ENCODE measurements at places on chromosomes 4 and X.
A peak's percentile ranks its signal among the peaks of the same experiment; 100 is the strongest.

GRCh38 chr4:87410679-87411078 is 11.7 kb upstream of the NUDT9 start:
- DNase-seq, result no peak

- no peak for DNase-seq
These were observed 61.5 kb downstream of the CCNI start for GRCh38 chr4:77014256-77014655.

- no peak for DNase-seq
These were observed 736.9 kb upstream of the MAGEB2 start for GRCh38 chrX:29478336-29479069.

DNA sequence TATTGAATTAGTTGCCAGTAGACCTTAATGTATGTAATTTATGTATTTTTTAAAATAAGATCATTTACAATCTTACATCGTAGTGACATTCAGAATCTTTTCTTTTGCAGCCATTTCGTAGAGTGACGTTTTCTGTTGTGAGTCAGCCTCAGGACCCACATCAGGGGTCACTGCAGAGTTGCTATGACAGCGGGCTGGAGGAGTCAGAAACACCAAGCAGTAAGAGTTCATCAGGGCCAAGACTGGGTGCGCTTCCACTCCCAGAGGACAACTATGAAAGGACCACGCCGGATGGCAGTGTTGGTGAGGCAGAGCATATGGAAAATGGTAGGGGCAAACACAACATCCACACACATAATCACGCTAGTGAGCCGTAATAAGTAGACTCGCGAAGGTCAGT is 199.9 kb downstream of the PCDH7 start:
- DNase-seq, result no peak

GRCh38 chr4:34464196-34464595 is 1780.1 kb downstream of the ARAP2 start:
- DNase-seq, result no peak

DNA sequence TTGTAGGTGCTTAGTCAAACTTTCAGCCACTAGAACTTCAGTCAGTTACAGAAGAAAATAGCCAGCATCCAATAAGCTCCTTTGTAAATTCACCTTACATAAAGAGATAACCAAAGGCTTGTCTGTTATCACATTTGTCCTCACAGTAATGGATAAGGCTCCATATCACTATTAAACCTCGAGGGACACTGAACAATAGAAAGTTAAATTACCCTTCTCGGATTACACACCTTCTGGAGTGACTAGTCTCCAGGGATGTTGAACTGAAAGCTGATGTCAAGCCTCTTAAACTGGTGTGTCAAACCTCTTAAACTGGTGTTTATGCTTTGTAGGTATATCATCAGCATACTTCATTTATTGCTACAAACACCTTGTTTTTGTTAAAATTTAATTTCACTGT is 639.0 kb downstream of the CENPC start:
- DNase-seq, result no peak

- no peak for DNase-seq
These were observed 29.1 kb downstream of the TRAPPC11 start for GRCh38 chr4:183688216-183688615.

DNA sequence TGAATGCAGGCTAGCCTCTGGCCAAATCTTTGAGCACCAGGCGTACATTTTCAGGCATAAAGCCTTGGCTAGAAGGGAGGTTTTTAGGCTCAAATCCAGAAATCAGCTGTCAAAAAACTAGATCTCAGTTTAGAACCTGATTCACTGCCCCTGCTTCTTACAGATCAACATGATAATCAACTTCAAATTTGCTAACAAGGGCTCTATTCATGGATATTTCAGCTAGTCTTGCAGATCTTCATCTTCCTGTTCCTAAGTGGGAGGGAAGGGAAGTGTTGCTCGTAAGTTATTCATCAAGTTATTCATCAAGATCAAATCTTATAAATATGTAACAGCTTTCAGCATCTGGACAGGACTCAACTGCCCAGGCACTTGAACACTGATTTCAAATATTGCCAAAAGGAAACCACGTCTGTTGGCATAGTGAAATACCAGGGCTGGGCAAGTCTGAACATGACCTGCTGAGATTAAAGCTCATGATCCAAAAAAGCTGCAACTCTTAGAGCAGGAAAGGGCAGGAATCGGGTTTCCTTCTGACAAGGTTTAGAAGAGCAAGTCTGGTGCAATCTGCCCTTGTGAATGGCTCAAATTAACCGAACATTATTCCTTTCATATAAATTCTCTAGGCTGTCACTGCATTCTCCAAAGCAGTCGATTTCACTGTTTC is 200.3 kb downstream of the PDGFC start:
- no peak for DNase-seq

- no peak for DNase-seq
These were observed 535.9 kb downstream of the IQCM start for GRCh38 chr4:149279776-149280175.

DNA sequence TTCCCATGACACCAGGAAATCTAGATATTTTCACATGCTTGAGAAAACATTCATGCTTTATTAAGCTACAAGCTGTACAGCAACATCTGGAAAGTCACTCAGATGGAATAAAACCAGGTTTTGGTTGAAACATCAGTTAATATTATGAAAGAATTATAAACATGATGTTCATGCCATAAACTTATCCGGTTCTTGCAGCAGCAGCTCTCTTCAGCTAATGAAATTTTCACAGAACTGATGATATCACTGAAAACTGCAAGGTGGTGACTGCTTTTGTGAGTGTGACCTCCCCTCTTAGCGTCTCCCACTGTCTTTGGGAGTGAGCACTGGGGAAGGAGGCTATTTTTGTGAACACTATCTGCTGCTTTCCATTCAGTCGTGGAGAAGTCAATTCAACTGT is 56.9 kb downstream of the ARHGAP10 start:
- DNase-seq, result no peak

- DNase-seq, result no peak
These were observed 847.6 kb upstream of the LCORL start for GRCh38 chr4:18869166-18869565.

DNA sequence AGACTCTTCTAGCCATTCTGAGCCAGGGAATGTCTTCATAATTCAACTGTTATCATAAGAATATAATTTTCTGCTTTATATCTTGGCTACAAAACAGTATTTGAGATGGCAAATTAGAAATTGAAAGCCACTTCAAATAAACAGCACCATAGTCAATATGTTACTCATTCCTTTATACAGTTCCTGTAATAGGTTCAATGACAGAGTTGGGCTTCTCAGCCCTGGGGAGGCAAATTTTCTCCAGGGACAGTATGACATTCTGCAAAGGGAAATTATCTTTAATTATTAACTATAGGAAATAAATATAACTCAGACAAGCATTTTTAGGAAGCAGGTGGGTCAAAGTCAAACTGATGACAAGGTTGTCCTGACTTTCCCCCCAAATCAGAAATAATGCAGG is 71.9 kb upstream of the RPS6KA6 start:
- DNase-seq, result no peak

GRCh38 chr4:138449938-138450337 is 207.8 kb upstream of the SLC7A11 start:
- no peak for DNase-seq

DNA sequence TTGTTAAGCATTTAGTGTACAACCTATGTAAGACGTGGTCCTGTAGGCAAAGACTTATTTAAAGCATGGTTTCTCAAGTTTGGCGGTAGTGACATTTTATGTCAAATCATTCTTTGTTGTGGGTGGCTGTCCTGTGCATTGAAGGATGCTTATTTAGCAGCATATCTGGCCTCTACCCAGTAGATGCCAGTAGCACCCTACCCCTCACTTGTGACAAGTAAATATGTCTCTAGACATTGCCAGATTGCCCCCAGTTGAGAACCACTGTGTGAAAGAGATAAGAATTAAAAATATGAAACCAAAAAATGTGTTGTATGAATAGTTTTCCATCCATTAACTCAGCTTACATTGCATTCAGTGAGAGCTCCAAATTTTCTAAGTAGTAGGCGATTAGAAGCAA is 25.5 kb downstream of the MMAA start:
- DNase-seq, result no peak

GRCh38 chr4:42915484-42915883 is 23.0 kb downstream of the GRXCR1 start:
- no peak for DNase-seq

- no peak for DNase-seq
These were observed 27.6 kb upstream of the SRD5A3 start for GRCh38 chr4:55318175-55319129.

GRCh38 chrX:54413753-54414152 is 26.5 kb upstream of the TSR2 start:
- DNase-seq, result no peak

- no peak for DNase-seq
These were observed 645.4 kb downstream of the BCOR start for GRCh38 chrX:39452401-39452800.

DNA sequence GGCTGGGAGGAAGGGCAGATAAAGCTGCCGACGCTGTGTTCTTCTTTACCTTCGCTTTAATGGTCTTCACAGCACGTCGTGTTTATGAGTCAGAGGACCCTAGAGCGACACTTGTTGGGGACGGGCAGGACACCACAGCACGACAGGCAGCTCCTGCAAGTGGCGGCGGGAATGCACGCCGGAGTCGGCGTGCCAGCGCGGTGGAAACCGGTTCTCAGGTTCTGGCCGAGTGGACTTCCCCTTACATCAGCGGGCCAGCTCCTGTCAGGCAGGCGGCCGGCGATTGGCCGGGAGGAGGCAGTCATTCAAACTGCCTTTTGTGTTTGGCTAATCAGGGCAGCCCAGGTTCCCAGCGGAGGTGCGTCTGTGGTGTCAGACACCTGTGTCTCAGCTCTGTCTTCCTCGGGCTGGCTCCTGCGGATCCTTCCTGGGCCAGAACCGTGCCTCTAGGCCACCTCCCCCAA is 150.9 kb downstream of the SHROOM3 start:
- DNase-seq, result peak; percentile 24

GRCh38 chrX:49260221-49260985 is 4.1 kb downstream of the FOXP3 start:
- no peak for DNase-seq

GRCh38 chrX:78109458-78109857 is 5.4 kb downstream of the PGK1 start:
- DNase-seq, result no peak

- DNase-seq, result no peak
These were observed 304.7 kb upstream of the TAPT1 start for GRCh38 chr4:16530688-16531635.

- no peak for DNase-seq
These were observed 40.4 kb downstream of the CPEB2 start for GRCh38 chr4:15042529-15043167.

- DNase-seq, result no peak
These were observed 147.9 kb downstream of the HS6ST2 start for GRCh38 chrX:132810488-132810887.

- no peak for DNase-seq
These were observed 202.0 kb downstream of the DCLK2 start for GRCh38 chr4:150280081-150280895.

DNA sequence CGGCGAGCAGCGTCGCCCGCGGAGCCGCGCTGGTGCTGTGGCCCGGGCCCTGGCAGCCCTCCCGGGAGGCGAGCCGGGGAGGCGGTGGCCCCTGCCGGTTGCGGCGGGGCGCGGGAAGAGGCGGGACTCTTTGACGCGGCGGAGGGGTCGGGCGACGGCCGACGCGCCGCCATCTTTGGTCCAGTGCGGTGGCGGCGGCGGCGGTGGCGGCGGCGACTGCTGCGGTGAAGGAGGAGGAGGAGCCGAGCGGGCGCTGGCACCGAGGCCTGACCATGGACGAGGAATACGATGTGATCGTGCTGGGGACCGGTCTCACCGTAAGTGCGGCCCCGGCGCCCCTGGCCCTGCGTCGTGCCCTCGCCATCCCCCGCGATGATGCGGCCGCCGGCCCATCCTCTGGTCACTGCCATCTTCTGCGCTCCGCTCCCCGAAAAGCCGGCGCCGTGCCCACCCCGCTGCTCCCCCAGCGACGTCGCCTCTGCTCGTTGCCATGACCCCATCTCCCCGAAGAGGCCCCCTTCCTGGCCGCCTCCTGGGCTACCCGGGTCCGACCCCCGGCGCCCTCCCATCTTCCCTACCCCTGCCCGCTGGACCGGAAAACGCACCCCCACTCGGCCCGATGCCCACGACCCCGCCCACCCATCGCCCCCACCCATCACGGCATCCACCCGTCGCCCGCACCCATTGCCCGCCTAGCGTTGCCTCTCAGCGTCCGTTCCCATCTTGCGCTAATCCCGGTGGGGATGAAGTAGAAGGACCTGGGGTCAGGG is at the start of gene GDI1:
Gene GDI1, plus strand, starts transcription at position 172 of the 770 bp plus-strand sequence. Its CDS starts 101 bp downstream, at position 273.
- peak; percentile 61 for DNase-seq

GRCh38 chr4:184882276-184882675 is 56.5 kb upstream of the ACSL1 start:
- DNase-seq, result no peak

DNA sequence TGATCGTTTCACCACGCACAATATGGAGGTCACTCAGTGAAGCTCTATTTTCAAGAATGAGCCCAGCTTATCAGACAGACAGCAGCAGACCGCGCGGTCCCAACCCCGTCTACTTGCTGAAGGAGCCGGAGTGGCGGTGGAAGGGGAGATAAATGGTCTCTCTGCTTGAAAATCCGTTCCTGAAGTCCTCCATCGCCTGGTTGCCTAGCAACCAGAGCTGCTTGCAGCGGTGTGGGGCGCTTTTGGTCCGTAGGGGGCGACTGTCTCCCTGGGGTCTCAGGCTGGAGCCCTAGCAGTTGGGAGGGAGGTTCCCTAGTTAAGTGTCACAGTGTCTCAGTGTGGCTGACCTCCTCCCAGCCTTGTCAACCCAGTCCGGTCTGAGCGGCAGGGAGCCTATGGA is 8.3 kb upstream of the DLG3 start:
- peak; percentile 29 for DNase-seq

DNA sequence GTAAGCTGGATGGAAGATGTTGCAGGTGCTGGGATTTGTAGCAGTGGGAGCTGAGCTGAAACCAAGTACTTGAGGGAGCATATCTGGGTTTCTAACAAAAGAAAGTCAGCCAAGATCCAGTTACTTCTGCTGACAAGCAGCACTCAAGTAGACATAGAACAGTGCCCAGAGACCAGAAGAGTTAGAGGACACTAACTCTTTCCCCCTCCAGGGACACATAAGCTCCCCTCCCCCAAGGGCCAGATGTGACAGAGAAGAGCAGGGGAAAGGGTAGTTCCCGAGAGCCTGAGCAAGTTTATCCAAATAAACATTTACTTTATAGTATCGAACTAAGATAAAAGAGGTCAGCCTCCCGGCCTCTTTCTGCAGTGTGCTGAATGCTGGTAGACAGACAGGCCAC is 12.2 kb downstream of the TRPC3 start:
- DNase-seq, result no peak

DNA sequence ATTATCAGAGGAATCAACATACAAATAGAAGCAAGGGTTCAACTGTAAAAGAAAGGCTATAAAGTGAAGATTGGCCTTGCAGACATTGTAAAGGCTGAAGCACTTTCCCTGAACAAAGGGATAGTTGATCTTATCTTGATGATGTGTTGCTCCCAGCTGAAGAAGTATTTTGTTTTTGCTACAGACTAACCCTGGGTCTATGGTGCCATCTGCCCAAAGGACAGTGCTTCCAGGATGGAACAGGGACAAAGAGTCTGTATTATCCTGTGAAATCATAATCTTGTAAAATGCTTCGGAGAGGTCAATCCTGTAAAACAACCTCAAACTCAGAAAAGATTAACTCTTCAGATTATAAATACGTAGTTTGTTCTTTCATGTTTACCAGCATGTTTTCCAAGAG is 251.7 kb upstream of the ANKRD50 start:
- DNase-seq, result no peak

- no peak for DNase-seq
These were observed 92.8 kb downstream of the MAML3 start for GRCh38 chr4:140061194-140061593.
